GM04503 (cell line): ENCODE measurements at places on chromosomes 3 and 15.

DNA sequence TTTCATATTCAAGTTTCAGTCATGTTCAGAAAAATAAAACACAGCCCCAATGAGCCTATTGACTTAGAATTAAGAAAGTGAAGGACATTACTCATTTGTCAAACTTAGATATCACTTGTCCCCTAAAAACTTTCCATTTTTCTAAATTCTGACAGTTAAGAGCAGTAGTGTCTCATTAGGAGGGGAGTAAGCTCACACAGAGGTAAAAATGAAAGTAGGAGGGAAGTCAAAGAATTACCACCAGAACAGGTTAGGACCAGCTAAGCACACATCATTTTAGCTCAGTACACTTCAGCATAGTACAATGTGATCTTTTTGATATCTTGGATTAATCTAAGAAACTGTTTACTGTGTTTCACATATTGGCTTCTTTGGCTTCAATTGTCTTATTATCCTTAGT lies 64.3 kb downstream of the OSTN start:
- DNase-seq: no peak

- DNase-seq: no peak
Observed at GRCh38 chr3:24506966-24507775, 12.5 kb upstream of the THRB start.

GRCh38 chr3:59677747-59678702 lies 628.2 kb upstream of the CFAP20DC start:
- no peak for DNase-seq

DNA sequence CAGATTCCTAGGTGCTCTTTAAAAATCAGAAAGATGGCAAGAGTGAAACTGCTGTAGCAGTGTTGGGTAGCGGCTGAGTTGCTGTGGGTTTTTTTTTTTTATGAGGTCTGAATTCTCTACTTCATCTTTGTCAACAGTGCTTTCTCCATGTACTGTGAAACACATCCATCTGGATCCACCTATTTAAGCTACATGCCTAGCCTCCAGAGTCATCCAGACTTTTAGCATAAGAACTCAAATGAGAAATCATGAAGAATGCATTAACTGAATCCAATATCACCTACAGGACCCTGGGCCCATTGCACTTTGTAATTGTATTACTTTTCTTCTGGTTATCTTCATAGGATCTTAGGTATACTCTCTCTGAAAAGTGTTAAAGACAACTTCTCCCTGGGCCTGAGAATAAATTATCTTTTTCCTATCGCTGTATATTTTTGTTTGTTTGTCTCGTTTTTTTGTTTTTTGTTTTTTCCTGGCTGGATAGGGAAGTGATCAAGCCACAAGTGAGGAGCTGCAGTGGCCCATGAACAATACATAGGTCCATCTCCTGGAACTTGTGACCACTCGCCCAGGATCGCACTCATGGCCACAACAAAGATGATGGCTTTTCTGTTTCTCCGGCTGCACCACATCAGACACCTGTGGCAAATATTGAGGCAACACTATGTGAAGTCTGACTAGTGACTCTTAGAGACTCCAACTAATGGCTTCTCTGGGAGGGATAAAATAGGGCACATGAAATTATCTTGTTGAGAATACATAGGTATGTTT lies 609.9 kb upstream of the AGTR1 start:
- no peak for DNase-seq

DNA sequence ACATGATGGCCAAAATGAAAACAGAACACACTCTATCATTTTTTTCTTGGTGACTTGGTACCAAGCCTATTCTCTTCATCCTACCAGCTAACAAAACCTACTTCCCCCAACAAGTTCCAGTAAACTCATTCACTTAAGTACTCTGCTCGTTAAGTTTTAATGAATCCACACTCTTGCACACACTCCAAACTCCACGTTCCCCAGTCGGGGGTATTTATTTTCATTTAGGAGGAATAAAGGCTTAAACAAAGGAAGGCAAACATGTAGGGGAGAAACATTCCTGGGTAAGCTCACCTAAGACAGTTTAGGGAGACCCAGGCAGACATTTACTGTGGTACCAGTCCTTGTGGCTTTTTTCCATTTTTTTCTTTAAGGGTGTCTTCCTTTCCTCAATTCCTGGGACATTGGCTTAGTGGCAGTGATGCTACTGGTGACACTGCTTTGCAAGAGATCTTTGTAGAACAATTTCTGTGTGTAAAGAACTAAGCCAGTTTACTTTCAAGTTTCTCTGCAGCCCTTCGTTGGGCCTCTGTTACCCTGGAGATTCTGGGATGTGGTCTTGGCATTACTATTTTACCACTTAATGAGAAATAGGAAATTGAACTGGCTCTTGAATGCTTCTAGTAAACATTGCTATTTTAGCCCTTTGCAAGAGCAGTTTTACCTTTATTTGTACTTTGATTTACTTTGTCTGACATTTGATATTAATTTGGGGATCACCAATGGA lies 117.3 kb upstream of the C15orf61 start:
- no peak for DNase-seq

- DNase-seq: no peak
Observed at GRCh38 chr15:83435782-83436181, 11.4 kb upstream of the SH3GL3 start.

DNA sequence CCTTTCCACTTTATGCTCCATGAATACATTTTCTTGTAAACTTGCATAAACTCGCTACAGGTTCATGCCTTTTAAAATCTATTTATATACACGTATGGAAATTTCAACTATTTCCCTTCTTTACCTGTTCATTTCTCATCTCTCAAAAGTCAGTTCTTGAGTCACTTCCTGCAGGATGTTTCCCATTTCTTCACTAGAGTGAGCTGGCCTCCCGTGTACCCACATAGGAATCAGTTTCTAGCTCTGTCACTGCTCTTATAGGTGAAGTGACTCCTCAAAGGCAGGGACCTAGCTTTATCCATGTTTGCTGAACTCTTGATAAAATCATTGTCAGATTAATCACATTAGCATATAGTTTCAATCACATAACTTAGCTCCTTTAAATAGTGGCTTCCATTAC lies 259.7 kb downstream of the EPHA3 start:
- no peak for DNase-seq

GRCh38 chr15:81225161-81225671 lies 28.5 kb downstream of the IL16 start:
- no peak for DNase-seq

GRCh38 chr3:104717828-104718196 lies 648.9 kb upstream of the ALCAM start:
- no peak for DNase-seq
